Femur (tissue), 1 donor: ENCODE measurements at places on chromosomes 2 and 18.

- DNase-seq, result no peak
Observed at GRCh38 chr2:20067992-20068584, 16.7 kb upstream of the LAPTM4A start.

- DNase-seq, result no peak
Observed at GRCh38 chr2:22855081-22855480, 529.9 kb upstream of the KLHL29 start.

GRCh38 chr2:171553858-171554257 is 31.6 kb downstream of the CYBRD1 start:
- DNase-seq, result no peak

GRCh38 chr2:47243596-47244323 is 88.7 kb upstream of the STPG4 start:
- no peak for DNase-seq

DNA sequence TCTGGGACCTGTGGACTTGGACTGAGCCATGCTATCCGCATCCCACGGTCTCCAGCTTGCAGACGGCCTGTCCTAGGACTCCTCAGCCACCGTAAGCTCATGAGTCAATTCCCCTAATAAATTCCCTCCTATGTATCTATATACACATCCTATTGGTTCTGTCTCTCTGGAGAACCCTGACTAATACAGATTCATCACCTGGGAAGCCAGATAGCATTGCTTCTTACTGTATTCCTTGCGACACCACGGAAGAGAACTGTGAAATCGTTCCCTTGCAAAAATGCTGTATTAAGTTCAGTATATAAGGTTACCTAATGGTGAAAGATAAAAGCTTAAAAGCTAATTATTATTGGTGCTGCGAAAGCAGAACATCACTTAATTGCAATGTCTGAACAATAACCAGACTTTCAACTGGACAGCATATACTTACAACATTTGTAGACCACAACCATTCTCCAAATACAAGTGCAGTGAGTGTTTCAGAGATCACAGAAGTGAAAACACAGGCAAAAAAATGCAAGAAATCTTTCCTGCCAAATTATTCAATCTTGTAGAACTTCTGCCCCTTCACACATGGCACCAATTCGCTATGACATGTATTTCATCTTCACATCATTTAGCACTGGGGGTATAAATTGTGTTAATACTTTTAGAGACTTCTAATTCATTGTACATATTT is 352.9 kb downstream of the TXNL1 start:
- DNase-seq, result no peak

DNA sequence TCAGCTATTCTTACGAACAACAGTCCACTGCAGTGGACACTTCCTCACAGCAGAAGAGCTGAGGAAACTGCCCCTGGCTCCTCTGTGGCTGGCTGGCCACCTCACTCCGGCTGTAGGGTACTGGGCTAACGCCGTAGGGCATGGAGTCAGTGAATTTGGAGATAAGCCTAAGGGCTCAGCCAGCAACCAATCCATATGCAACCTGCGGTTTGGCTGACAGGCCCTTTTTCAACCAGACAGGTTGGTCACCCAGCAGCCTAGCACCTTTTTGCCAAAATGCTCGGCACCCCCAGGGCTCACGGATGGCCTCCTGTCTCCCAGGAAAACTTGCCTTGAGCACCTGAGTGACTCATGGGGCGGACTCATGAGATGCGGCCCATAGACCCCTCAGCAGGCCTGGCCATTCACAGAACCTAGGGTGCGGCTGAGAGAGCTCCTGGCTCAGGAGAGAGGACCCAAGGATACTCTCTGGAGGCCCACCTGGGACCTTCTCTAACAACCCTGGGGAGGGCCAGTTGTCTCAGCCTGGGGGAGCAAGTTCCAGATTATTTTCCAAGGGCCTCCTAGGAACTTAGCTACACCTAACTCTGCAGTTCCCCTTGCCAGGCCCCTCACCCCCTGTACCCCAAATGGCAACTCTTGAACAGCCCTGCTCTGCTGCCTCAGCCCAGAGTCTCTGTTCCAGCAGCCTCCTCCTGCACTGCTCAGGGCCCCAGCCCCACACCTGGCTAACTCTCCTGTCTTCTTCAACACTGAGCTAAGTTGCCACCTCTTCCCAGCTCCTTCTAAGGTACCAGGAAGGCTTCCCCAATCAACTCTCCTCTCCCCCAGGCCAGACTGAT is 252.1 kb downstream of the CYP26B1 start:
- DNase-seq, result peak; percentile 13

DNA sequence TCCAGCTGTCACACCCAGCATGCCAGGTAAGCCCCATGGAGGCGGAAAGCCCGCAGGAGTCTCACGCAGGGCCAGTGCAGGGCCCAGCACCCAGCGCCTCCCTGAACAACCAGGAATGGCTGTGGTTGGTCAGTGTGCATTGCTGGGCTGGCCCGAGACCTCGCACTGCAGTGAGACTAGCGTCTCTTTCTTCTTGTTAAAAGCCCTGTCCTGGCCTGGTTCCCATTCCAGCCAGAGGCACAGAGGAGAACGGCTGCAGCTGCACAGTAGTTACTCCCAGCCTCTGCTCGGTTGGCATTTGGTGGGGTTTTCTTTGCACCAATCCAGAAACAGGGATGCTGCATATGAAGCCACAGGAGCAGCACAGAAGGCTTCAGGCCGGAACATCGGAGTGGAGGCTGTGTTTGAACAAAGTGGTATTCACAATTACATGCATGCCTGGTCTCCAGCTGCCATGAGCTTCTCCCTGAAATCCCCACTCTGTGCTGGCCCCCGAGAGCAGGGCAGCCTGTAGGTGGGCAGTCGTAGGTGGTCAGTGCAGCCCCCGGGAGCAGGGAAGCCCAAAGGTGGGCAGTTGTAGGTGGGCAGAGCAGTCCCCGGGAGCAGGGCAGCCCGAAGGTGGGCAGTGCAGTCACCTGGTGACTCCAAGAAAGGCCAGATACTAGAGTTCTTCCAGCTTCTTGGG is 163.7 kb upstream of the PXDN start:
- DNase-seq, result no peak

GRCh38 chr2:104572834-104573233 is 281.1 kb upstream of the POU3F3 start:
- DNase-seq, result no peak

DNA sequence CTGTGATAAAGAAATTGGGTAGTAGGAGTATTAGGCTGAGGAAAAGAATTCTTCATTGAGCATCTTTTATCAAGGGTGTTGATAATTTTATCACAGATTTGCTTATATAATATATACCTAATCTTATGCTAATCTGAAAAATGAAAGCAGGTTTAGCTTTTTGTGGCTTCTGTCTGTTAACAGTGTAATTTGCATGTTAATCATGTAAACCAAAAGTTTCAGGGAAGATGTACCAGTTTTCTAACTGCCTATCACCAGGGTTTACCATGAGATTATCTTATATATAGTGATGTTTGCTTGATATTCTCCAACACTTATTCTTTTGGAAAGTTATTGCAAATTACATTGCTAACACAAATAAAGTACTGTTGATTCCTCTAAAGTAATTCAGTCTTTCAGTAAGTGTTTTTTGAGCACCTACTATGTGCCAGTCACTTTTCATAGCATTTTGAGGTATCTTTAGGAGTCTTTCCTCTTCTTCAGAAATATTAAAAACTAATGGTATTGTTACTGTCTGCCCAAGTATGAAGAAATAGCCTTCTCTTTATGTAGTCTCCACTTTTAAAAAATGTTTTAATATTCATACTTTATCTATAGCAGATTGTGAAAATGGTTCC is 41.6 kb downstream of the GCC2 start:
- DNase-seq, result no peak

DNA sequence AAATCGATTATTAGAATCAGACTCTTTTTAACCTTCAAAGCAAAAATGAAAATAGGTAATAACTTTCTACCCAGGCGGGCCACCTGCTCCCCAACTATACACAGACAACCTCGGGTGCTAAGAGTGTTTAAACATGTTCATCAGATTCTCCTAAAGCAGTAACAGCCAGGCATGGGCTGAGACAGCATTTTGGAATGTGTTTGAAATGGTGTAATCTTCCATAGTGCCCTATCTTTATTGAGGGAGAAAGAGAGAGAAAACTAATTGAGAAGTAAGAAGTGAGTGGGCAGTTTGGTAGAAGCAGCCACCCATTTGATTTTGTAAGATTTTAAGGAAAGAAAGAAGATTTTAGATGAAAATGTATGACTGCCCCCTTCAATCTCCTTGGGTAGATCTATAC is 196.1 kb upstream of the CTAGE1 start:
- DNase-seq, result no peak

GRCh38 chr2:38653715-38654527 is 12.0 kb upstream of the GALM start:
- no peak for DNase-seq
